ENCODE measurements at places on chromosomes 6 and 20.

DNA sequence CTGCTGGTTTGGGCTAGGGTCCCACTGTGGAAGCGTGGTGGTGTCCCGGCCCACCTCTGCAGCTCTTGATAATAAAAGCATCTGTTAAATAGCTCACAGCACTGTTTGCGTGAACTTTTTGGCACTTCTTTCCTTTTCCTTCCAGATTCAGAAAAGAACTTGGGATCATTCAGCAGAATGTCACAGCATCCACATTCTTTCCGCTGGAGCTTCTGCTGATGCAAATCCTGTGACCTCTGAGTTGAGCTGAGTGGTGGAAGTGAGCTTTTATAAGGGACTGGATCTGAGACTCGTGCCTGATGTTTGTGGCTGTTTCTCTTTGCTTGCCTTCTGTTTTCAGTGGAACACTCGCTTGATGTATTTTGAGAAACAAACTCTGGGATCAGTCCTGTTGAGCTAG lies 3.9 kb downstream of the OSBPL2 start:
- no peak for DNase-seq

- no peak for DNase-seq
These were observed 50.4 kb upstream of the SEC63 start for GRCh38 chr6:108008363-108008762.

DNA sequence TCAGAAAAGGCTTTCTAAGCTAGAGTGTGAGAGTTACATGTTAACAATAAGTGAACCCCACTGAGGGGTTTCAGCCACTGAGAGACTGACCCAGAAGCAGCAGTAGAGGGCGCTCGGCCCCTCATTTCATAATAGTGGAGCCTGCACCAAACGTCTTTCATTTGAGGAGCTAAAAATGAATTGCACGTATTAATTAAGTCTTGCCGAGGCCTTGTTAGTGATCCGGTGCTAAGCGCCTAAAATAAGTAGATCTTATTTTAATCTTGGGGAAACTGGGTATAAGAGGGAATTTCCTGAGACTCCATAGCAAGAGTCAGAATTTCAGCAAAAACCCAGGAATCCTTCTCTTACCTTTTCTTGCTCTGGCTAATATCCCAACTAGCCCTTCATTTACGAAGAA lies 209.7 kb downstream of the FARS2 start:
- peak; percentile 37 for DNase-seq

- DNase-seq, result no peak
These were observed 11.0 kb downstream of the SLC29A1 start for GRCh38 chr6:44234101-44235025.

GRCh38 chr6:33670971-33671743 lies 40.3 kb downstream of the UQCC2 start:
- DNase-seq, result no peak

GRCh38 chr6:151128763-151129370 lies 110.9 kb upstream of the AKAP12 start:
- DNase-seq, result no peak

DNA sequence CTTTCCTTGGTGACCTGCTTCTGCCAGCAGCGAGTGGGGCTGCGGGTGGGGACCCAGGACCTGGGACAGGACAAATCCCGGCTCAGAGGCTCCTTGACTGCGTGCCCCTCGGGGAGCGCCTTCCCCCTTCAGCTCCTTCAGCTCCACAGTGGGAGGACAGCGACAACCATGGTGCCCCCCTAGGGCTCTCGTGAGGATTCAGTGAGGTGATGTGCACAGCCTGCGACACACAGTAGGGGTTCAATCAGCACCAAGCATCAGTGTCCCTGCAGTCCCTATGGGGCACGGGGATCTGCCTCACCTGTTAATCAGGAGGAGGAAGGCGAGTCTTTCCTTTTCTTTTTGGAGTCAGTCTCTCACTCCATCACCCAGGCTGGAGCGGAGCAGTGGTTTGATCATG lies 209.2 kb downstream of the PREX1 start:
- no peak for DNase-seq

GRCh38 chr20:38842558-38842981 lies 37.1 kb downstream of the PPP1R16B start:
- DNase-seq, result peak; percentile 63

DNA sequence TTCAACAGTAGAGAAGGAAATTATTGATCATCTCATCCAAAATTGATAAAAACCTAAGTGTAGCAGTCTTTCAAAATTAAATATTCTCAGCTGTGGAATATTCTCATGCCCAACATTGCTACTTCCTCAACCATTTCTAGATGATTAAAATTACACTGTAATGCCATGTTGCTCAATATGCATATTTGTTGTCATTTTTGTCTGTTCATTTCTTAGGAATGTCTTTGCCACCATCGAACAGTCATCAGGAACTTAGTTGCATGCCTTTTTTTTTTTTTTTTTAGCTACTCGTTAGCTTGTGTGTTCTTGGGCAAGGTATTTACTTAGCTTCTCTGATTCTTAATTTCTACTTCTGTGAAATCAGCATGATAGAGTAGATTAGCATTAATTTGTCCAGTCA lies 188.6 kb downstream of the DTNBP1 start:
- no peak for DNase-seq

- DNase-seq, result no peak
These were observed 540.7 kb downstream of the BCKDHB start for GRCh38 chr6:80647156-80647555.

DNA sequence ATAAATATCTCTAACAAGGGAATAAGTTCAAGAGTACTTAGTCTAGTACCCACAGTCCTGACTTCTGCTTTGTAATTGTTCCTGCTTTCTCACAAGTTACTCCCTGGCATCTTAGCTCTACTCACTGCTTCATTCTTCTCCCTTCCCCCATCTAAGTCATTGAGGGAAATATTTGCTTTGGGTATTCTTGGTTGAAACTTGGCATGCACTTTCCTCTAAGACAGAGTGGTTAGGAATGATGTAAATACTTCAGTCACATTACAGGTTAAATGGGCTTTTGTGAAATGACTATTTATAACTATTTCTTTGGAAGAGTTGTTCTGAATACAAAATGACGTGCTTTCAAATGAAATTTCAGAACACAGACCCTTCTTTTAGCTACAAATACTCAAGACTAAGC lies 67.7 kb upstream of the PLEKHG1 start:
- DNase-seq, result no peak

GRCh38 chr6:6723361-6723760 lies 134.8 kb downstream of the LY86 start:
- DNase-seq, result no peak

DNA sequence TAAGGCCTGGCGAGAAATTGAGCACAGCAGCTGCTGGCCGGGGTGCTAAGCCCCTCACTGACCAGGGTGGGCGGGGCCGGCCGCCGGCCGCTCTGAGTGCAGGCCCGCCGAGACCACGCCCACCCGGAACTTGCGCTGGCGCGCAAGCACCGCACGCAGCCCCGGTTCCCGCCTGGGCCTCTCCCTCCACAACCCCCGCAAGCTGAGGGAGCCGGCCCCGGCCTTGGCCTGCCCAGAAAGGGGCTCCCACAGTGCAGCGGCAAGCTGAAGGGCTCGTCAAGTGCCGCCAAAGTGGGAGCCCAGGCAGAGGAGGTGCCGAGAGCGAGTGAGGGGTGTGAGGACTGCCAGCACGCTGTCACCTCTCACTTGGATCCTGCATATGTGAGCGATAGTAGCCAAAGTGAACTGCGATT lies 251.2 kb downstream of the GJA1 start:
- DNase-seq, result no peak

GRCh38 chr6:169048865-169049205 lies 204.8 kb downstream of the THBS2 start:
- no peak for DNase-seq

DNA sequence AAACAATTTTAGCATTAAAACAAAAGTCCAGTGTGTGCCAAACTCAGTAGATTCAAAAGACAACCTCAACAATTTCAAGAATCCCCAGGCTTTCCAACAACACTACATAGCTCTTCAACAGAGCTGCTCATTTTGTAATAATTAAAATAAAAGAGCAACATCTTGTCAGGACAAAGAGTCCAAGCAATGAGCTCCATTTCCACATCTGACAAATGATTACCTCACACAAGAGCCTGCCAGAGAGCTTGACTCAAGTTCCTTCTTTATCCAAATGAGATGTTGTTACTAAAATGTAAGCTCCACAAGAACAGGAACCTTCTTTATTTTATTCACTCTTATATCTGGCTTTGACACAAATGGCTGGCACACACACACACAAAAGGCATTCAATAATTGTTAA lies 449.8 kb downstream of the HACE1 start:
- DNase-seq, result no peak

DNA sequence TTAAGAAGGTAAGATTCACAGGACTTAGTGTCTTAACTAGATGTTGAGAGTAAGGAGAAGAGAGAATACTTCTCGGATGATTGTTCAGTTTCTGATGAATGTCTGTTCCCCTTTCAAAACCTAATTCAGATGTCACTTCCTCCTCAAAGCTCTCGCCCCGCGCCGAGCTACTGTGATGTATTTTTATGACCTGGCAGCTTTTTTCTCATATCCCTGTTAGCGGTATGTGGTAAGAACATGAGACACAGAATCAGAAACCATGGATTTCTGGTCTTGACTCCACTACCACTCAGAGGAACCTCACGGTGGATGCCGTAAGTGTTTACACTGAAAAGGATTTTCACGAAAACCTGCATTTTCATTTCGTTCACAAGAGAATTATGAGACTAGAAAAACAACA lies 48.4 kb downstream of the CEP43 start:
- peak; percentile 31 for DNase-seq

GRCh38 chr6:64263778-64264177 lies 628.2 kb downstream of the PHF3 start:
- DNase-seq, result no peak

GRCh38 chr6:153047386-153047785 lies 44.9 kb upstream of the MTRF1L start:
- DNase-seq, result no peak

GRCh38 chr6:6620766-6621425 lies 32.4 kb downstream of the LY86 start:
- no peak for DNase-seq

DNA sequence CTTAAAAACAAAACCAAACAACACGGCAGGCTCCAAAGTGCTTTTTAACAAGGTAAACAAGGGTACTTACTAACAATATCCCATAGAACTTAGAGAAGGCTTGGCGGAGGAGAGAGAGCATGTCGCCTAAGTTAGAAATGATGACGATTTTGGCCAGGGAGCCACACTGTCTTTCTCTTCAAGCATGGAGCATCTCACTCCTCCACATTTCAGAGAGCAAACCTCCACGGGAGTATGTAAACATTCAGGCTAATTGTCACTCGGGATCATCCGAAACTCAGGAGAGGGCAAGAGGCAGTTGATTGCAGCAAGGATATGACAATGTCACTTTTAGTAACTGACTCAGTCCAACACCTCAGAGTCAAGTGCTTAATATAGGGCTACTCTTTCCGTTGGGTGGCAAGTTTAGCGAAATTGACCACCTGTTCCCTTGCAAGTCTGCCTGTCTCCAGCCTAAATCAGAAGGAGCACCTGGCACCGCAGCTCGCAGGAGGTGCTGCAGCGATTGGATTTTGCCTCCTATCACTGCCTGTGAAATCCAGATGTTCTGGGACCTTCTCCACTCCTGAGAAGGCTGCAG lies 65.8 kb upstream of the RPS6KA2 start:
- no peak for DNase-seq

DNA sequence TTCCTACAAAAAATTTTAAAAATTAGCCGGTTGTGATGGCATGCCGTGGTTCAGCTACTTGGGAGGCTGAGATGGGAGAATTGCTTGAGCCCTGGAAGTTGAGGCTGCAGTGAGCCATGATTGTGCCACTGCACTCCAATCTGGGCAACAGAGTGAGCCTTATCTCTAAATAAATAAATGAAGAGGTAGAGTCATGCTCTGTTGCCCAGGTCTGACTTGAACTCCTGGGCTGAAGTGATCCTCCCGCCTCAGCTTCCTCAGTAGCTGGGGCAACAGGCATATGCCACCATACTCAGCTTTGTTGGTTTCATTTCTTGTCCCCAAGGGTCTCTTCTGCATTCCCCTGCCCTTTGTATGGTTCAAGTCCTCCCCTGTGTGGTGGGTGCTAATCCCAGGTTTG lies 17.0 kb downstream of the HSPA1B start:
- DNase-seq, result no peak

GRCh38 chr6:5697508-5697907 lies 309.2 kb downstream of the NRN1 start:
- DNase-seq, result no peak

GRCh38 chr6:107646176-107646575 lies 156.3 kb downstream of the SOBP start:
- no peak for DNase-seq

- peak; percentile 47 for DNase-seq
These were observed 1.6 kb downstream of the TRIM27 start for GRCh38 chr6:28922004-28922820.

GRCh38 chr20:40442181-40442963 lies 246.7 kb downstream of the MAFB start:
- DNase-seq, result no peak

DNA sequence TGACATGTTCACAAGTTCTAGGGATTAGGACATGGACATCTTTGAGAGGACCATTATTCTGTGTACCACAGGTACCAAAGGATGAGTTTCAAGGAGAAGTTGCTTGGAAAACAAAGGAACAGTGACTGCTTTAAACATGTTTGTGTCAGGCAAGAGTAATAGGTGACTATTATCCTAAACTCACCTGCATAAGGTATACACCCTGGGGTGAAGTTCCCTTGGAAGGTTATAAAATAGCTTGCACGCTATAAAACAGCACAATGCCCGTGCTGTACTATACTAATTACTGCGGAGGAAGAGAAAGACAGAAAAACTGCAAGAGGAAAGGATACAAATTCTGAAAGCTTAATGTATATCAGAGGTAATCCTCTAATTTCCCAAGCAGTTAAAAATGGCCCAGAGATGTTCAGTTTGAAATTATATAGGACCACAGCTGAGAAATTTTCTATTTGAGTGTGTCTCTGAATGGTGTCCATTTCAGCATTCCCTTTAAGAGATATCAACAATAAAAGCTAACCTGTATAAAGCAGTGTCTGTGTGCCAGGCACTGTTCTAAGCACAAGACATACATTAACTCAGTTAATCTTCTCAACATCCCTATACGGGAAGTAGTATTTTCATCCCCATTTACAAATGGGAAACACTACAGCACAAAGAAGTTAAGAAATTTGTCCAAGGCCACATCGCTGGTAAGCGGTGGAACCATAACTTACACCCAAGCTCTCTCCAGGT lies 19.7 kb downstream of the TBC1D32 start:
- no peak for DNase-seq

DNA sequence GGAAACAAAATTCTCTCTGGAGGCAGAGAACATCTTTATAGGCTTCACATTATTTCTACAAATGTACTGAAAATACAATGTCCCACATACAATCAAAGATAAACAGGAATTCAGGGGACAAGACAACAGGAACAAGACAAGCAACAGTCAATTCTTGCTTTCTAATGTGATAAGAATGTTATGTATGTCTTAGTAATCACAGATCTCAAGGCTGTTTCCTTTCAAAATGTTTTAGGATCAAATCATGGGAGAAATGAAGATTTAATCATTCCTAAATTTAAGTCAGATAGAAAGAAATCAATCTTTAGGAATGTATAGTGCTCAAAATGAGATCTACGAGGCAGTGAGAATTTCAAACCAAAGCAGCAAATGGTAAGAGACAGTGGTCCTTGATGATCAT lies 32.1 kb downstream of the NEDD9 start:
- no peak for DNase-seq
